ENCODE measurements at places on chromosomes 5 and 9.

GRCh38 chr5:92527311-92528078, 1053.5 kb downstream of the NR2F1-AS1 start:
- peak; percentile 4 for DNase-seq

DNA sequence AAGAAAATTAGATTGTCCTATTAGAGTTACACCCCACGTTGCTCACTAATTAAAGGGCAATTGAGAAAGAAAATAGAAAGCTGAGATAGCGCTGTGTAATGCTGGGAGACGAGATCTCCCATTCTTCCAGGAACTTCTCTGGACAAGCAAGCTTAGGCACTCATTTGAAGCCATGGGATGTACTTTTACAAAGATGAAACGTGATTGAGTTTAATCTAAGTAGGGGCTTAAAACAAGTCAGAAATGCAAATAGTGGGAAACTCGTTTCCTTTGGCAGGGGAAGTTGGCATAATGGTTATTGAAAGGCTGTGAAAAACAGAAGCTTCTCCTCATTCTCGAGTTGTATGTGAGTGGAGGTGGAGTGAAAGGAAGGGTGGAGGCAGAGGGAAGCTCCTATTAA, 3.7 kb downstream of the PRDM6 start:
- no peak for DNase-seq

DNA sequence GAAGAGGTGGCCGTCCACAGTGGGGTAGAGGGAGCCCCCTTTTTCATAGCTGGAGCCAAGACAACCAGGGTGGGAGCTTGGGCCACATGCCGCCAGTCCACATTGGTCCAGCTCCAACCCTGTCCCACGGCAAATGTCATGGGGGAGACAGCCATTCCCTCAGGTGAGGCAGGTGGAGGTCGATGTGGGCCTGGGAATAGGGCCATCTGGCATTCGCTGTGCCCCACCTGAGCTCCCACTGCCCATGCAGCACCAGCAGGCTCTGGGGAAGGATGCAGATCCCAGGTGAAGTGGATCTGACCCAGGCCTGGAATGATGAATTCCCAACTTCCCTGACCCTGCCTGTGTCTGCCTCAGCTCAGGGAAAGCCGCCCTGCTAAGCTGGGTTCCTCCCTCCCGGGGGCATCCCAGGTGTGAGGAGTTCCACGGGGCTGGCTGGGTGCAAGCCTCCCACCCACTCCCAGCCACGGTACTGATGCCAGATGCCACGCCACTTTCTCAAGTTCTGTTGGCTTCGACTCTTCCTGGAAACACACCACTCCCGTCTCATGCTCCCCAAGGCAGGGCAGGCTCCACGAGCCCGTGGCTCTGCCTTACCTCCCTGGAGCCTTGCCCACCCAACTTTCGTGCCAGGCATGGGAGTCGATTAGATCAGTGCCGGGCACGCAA, 25.2 kb upstream of the FCN2 start:
- DNase-seq: no peak

GRCh38 chr5:119031011-119031886, 39.6 kb upstream of the DMXL1 start:
- DNase-seq: no peak

DNA sequence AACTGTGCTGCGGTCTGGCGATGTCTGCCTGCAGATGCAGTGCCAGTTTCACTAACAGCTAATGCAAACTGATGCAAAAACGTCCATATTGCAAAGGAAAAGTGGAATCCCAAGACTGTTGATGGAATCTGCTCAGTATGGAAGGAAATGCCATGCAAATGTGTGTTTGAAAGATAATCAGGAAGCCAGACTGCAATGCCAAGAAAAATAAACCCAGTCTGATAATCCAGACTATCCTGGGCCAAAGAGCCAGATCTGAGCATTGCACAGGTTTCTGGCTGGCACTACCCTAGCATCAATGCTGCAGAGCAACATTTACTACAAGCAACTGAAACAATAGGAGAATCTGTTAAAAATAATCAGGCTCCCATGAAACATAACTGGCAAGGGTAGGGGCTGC, 130.3 kb downstream of the FSTL4 start:
- DNase-seq: no peak

- DNase-seq: no peak
These were observed 194.0 kb downstream of the IRX1 start for GRCh38 chr5:3789519-3790193.

GRCh38 chr5:51650824-51651223, 267.6 kb downstream of the ISL1 start:
- no peak for DNase-seq

DNA sequence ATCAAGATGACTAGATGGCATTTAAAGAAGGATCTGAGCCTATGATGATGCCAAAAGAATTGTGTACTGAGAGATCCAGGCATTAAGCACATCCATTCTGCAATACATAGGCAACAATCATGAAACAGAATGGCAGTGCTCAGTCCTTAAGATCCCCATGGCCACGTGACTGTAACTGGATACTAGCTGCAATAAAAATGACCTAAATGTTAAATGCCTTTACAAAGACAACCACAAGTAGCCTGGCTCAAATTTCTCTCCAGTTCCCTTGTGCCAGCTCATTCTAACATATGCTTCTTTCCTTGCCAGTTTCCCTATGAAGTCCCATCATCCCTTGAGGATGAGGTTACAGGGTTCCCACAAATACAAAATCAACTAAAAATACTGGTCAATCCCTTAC, 148.3 kb upstream of the GHR start:
- peak; percentile 55 for DNase-seq

DNA sequence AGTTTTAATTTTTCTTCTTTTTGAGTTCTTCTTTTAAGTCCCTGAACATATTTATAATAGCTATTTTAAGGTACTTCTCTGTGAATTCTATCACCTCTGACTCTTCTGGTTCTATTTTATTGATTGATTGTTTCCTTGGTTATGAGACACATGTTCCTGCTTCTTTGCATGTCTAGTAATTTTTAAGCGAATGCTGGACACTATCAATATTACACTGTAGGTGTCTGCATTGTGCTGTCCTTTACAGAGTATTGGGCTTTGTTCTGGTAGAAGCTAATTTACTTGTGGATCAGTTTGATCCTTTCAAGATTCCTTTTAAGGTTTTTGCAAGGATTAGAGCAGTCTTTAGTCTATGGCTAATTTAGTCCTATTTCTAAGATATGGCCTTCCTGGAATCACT, 195.7 kb downstream of the GAPVD1 start:
- DNase-seq: no peak

DNA sequence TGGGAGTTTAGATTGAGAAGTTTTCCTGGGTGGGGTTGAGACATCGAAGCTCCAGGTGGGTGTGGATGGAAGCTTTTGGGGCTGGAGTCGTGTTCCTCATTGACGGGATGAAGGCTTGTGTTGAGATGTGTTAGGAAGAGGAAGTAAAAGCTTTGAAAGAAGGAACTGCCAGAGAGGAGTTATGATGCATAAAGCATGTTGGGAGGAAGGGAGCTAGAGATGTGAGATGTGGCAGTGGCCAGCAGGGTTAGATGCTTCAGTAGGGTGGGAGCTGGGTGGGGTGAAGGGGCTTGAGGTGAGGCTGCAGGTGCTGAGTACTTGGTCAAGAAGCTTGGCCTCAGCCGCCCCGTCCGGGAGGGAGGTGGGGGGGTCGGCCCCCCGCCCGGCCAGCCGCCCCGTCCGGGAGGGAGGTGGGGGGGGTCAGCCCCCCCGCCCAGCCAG, 56.7 kb downstream of the HSPA4 start:
- DNase-seq: no peak

GRCh38 chr5:157665467-157666070, 5.8 kb upstream of the C5orf52 start:
- peak; percentile 89 for DNase-seq

DNA sequence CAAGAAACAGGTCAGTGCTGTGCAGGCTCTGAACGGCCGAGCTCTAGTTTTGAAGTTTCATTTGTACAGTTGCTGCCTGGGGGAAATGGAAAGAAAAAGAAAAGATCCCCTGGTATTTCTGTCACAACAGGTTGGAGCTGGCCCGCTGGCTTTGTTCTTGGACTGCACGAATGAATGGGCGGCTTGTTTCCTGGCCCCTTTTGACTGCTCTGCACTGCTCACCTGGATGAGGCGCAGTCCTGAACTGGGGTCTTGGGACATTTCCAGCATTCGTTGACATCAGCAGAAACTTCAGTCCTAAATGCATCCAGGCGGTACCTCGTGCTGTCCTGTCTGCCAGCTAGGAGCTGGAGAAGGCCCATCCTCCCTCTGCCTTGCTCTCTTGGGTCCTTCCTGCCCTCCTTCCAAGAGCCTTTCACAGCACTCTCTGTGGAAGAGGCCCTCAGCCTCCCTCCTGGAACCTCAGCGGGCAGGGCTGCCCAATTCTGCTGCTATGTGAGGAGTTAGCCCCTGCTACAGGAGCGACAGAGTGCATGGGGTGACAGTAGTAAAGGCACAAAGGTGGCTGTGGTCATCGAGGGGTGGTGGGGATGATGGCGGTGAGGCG, 189.2 kb downstream of the FSTL4 start:
- DNase-seq: no peak

DNA sequence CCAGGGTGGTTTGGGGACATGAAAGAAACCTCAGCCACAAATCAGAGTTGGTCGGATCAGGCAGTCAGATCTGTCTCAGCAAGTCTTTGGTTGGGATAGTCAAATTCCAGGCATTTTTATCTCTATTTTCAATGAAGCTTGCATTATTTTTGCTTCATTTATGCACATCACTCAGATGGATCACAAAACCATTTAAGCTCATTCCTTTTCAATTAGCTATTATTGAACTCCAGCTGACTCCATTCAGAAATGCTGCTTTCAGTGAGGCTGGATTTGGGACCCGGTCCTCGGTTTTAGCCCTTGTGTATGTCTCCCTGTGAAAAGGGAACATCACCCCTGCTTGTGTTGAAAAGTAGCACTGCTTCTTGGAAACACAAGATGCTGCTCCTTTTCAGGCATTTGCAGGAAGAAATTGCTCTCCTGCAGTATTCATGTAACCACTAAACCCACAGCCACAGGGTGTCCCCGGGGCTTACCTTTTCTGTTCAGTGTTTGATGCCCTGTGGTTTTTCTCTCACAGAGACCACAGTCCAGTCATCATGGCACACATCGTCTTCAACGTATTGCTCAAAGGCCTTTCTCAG, 232.9 kb downstream of the NFIB start:
- DNase-seq: no peak

DNA sequence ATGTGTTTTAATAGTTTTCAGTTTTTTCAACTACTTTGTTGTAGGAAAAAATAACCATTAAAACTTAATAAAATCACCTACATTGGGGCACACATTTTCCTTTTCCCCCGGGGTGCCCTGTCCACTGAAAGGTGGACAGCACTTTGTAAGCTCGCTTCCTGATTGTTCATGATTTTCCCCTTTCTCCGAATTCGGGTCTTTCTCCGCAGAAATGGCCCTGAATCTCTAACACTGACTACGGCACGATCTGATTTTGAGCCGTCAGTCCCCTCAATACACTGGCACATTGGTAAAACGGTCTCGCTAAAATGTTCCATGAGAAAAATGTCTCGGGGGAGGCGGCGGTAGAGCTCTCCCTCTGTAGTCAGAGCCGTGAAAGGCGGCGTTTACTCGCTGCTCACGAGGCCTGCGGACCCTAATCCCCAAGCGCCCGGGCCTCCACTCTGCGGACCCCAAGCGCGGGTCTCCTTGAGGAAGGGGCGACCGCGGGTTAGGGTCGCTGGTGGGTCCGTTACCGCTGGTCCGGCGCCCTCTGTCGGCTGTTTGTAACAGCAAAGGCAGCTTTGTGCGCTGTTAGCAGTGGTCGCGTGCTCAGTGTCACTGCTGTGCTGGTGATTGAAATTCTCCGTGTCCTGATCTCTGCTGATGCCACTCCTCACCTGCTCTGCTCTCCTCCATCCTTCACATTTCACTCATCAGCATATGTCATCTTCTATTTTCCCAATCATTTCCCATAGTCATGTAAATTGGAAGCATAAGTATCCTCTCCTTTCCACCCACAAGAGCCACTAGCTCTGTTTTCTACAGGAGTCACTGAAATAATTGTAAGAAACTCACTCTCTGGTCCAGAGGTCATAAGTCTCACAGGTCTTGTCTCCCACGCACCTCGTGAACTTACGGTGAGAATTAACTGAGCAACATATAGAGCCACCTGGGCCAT, 10.8 kb upstream of the IFNA2 start:
- no peak for DNase-seq

DNA sequence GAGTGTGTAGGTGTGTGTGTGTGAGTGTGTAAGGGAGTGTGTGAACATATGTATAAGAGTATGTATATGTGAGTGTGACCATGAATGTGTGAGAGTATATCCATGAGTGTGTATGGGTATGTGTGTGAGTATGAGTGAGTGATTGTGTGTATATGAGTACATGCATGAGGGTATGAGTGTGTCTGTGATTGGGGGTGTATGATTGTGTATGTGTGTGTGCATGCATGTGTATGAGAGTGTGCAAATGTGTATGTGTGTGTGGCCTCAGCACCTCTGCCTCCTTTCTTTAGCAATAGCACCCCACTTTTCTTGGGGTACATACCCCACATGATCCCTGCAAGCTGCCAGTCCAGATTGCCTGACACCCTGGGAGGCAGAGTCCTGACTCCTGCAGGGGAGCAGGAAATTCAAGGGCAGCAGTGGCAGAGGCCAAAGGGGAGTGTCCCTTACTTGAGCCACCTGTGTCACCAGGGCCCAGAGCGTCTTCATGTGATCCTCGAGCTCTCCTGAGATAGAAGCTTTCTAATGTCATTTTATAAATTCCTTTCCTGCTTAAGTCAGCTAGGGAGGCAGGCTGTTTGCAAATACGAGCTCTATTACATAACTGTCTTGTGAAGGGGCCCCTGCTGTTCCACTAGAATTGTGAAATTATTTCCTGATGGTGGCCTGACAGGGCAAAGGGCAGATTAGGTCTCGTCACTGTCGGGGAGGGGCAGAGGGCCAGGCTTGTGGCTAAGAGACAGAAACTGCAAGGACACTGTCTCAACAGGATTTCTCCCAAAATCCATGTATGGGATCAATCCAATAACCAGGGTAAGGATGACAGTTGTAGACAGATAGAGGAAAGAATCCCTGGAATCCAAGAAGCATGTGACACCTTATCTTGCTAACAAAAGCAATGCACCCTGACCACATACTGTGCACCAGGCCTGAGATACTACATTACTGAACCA, 389.1 kb downstream of the GADD45G start:
- peak; percentile 19 for DNase-seq

GRCh38 chr5:51518607-51519006, 135.4 kb downstream of the ISL1 start:
- DNase-seq: no peak

DNA sequence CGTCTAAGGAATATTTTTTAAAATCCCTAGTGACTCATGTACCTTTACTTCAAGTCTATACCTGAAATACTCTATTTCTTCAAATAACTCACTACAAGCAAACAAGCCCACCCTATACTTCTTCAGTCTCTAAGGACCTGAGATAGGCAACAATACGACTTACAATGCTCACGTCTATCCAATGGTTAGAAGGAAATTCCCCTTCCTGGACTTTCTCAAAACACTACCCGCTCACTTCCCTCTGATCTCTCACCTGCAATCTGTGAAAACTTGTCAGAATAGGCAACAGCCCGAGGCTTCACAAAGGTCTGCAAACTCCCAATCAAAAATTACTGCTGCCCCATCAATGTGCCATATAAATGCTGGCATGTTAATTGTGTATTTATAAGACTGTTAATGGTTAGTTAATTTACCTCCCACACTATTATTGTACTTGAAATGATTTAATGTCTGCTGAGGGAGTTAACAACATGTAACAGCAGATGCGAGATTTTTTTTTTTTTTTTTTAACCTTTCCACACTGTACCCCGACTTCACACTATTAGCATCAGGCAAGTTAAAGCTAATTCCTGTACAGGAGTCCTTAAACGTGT, 27.3 kb downstream of the MAPKAP1 start:
- DNase-seq: no peak

- DNase-seq: peak; percentile 13
These were observed 28.8 kb downstream of the LHX2 start for GRCh38 chr9:124040186-124040931.

GRCh38 chr5:170508660-170509347, 5.0 kb downstream of the KCNIP1 start:
- no peak for DNase-seq
